A549 treated with RU486 at 1 μM for 4 hours (cell line): ENCODE measurements at places on chromosomes 5 and 9. TPM values are rescaled to one million over a fixed set of nuclear protein-coding genes. Genes with fewer than 3 reads are reported as not detected.

Gene MLANA
- not detected in 5 replicates for total RNA-seq

Gene VCAN
- total RNA-seq, result 11.6 to 17.3 TPM (median 14.9 TPM) in 5 replicates

Gene SLC4A9
- total RNA-seq, result not detected in 5 replicates

Gene NACC2
- total RNA-seq, result 21.4 to 31.4 TPM (median 30.0 TPM) in 5 replicates

Gene ARID3C
- total RNA-seq, result 0.07 to 0.17 TPM (median 0.13 TPM) in 3 of 5 replicates, not detected in the others

Gene PCDHB16
- total RNA-seq, result 0.04 to 0.30 TPM (median 0.07 TPM) in 5 replicates
